ENCODE measurements at places on chromosomes 2 and 18.
A peak's percentile ranks its signal among the peaks of the same experiment; 100 is the strongest.

GRCh38 chr2:16263241-16263890 lies 323.0 kb downstream of the MYCN start:
- no peak for DNase-seq

DNA sequence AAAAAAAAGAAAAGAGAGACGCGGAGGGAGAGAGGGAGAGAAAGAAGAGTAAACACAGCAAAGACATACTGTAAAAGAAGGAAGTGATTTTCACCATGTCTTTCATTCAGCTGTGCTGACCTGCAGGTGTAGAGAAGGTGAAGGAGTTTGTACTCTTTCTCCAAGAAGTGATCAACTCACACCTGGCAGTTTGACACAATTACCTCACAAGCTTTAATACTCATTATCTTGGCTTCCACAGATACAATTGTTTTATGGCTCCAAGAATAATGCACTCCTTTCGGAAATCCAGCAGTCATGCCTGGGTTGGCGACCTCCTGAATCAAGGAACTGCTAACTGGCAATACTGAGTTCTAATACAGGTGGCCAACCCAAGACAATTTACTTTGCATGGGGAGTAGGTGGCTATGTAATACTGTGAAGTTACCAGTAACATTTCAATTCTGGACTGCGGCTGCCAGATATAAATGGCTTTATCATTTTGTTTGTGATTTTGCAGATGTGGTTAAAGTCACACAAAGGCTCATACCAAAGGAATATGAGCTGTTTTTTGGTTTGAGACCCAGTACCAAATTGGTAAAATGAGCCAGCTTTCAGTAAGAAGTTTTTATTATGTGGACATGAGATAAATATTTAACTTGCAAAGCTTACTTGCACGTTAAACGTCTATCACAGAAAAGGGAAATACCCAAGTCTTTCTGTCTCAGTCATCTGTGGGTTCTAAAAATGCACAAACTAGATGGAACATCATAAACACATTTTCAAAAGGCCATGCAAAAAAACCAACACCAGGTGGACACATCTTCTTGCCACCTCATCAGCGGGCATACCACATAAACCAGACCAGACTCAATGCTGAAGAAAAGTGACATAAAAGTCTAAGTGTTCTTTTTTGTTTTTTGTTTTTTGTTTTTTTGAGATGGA lies 69.3 kb downstream of the NCKAP5 start:
- DNase-seq, result no peak

GRCh38 chr18:2909431-2910140 lies 62.8 kb downstream of the EMILIN2 start:
- no peak for DNase-seq

DNA sequence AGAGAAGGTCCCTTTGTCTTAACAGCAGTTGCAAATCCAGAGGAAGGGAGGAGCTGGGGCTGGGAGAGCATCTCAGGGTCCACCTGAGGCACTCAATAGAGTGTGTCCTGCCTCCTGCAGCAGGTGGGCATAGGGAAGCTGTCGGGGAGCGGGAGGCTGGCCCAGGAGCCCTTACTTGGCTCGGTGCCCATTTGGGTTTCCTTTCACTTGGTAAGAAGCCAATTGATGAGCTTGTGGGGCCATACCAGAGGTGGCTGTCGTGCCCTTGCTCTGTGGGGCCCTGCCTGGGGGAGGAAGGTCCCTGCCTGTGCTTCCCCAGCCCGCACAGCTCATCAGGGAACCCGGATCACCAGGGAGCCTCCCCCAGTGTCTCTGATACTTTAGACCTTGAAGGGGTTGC lies 229.7 kb downstream of the DYSF start:
- DNase-seq, result no peak

DNA sequence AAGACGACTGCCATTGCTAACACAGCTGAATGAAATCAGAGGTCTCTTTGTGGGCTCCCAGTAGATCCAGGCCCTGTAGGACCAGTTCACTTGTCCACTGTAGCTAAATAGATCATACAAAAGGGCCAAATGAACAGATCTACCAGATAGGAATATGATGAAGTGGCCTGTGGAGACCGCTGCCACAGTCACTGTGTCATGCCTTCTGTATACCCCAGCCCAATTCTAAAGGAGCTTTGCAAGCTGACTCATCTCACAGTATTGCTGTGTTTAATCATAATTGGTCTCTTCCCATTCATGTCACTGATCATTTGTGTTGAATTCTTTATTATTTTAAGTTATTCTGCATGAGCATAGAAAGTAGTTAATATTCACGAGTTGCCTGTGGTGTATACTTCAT lies 125.8 kb downstream of the MTCL1 start:
- DNase-seq, result no peak

GRCh38 chr2:16038621-16039020 lies 98.3 kb downstream of the MYCN start:
- DNase-seq, result no peak

DNA sequence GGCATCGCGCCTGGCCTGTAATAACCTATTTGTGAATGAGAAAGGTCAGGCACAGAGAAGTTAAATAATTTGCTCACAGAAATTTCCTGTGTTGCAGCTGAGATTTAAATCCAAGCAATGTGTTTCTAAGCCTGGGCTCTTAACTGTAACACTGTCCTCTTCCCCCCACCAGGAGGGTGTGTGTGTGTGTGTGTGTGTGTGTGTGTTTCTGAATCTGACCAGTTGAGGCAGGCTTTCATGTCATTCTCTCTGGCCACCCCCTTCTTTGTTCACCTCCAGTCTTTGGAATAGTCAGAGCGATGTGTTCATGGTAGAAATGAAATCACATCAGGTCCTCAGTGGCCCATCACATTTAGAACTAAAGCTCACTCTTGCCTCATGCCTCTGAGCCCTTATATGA lies 81.2 kb downstream of the NEDD4L start:
- DNase-seq, result no peak

DNA sequence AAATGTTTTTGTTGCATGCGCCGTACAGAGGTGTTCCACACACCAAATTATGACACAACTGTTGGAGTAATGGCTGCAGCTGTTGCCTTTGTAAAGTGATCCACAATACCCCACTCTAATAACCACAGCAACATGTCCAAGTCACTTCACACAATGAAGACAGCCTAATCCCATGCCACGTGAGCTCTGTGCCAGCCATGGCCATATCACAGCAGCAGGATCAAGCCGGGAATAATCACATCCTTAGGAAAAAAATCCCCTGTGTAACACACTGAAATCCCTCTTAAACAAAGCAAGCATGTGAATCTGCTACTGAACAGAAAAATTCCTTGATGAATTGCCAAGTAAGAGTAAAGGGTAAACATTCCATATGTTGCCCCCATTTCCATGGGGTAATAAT lies 179.5 kb upstream of the PARD3B start:
- DNase-seq, result no peak

DNA sequence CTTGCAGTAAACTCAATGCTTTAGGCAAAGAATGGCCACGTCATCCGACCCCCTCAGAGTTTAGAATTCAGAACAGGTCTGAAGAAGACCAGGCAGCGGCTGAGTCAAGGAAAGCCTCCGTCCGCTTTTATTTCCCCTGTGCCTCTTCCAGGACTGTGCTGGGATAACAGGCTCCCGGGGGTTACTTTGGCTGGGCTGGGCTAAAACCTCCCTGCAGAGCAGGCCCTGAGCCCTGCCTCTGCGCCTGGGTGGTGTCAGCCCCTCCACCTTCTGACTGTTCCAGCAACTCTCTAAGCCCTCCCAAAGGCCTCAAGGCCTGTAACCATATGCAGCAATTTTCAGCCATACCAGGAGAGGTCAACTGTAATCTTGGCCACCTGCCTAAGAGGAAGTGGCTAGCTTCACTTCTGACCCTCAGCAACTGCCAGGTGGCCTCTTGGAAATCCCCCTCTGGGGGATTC lies 166.5 kb downstream of the RPIA start:
- no peak for DNase-seq

DNA sequence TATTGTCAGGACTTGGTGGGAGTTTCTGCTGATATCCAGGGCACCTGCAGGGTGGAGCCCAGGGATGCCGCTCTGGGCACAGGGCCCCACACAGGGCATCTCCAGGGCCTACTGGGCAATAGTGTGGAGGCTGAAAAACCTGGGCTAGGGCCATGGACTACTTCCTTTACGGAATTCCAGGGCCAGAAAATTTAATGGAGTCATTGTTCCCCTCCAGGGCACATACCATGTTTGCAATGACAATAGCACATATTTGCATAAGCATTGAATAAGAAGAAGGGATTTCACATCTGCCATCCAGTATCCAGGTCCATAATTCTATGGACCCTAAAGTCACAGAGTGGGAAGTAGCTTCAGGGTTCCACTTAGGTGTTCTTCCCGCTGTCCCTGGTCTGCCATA lies 103.8 kb upstream of the TPO start:
- DNase-seq, result no peak

- DNase-seq, result no peak
Measured at GRCh38 chr2:12416600-12416999, 300.1 kb upstream of the TRIB2 start.

DNA sequence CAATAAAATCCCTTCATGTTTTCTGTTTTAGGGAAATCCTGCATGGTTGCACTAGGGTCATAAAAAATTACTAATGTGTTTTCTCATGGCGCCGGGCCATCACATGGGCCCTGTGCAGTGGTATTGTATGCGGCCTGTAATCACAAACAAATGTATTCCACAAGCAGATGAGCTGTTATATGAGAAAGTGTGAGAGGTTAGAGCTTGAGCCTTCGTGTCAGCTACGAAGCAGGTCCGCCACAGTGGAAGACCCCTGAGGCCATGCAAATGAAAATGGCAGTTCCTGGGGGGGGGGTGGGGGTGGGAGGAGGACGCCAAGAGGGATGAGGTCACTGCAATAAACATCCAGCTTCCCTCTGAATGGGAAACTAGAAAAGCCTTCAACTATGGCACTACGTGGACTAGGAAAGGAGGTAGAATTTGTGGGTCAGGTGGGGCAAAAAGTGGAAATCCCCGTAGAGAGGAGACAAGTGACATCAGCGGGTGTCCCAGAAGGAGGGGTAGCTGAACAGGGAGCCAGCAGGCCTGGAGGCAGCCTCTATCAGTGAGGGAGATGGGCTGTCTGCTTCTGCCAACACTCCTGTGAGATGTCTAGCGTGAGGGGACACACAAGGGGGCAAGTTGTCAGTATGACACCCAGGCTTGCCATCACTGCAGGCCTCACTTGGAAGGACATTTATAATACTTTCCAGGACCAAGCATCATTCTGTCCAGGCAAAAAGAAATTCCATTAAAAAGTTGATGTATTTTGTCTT lies 130.3 kb upstream of the CTAGE1 start:
- no peak for DNase-seq

DNA sequence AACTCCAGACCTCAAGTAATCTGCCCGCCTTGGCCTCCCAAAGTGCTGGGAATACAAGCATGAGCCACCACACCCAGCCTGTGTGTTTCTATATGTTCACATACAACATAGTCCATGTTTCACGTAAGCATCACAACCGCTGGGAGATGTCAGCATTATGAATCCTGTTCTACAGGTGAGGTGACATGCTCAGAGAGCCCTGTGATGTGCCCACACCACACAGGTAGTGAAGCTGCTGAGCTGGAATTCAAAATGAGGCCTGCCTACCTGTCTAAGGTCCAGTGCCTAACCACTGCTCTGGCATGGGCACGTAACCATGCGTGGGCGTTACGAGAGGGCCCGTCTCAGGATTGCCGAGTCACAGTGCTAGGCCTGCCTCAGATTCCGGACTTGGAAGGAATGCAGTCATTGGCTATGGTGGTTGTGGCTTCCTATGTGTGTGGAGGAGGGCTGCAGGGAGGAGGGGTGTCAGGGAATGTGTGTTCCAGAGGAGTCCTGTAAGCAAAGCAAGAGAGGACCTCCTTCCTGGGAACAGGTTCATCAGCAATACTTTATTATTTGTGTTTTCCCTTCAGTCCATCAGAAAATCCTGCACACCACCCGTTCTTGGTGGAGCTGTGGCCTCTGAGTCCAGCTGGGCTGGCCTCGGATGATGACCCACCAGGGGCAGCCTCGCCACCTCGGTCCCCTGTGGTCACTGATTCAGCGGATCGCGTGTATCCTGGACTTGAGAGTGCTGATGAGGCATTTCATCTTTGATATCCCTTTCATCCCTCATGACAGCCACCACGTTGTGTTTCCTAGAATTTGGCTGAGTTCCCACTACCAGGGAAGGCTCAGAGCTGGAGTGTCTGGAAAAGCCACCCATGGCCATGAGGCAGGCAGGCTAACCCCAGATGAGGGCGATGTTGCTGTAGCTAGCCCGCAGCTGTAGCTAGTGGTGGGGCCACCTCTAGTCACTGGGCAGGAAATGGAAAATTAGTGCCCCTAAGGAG lies 31.1 kb downstream of the HK2 start:
- DNase-seq, result no peak

GRCh38 chr2:10271509-10271908 lies 31.2 kb upstream of the HPCAL1 start:
- DNase-seq, result no peak

DNA sequence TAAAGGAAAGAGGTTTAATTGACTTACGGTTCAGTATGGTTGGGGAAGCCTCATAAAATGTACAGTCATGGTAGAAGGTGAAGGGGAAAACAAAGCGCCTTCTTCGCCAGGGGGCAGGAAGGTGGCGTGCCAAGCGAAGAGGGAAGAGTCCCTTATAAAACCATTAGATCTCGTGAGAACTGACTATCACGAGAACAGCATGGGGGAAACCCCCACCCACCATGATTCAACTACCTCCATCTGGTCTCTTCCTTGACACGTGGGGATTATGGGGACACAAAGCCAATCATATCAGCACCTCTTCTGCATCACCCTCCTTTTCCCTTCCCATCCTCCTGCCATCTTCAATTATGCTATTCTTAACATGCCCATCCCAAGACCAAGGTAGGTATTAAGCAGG lies 29.9 kb upstream of the TANK start:
- no peak for DNase-seq

DNA sequence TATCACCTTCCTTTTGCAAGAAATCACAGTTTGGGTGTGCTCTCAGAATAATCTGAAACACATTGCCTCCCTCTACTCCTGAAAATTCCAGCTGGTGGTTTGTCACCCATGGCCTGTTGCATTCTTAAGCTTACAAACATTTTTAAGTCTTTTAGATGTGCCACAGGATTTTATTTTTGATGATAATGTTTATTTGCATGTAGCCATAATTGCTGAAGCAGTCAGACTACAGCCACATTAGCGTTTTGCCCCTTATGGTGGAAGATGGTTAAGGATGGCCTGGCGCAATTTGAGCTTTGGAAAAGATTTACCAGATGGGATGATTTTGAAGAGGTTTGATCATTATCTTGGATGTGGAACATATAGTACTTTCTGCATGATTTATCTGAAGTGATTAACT lies 439.5 kb downstream of the MEIS1 start:
- DNase-seq, result peak; percentile 66
